NCI-H226 (cell line): ENCODE measurements at places on chromosomes 5 and 9.

- DNase-seq: no peak
Observed at GRCh38 chr5:92907938-92908606, 672.9 kb downstream of the NR2F1-AS1 start.

DNA sequence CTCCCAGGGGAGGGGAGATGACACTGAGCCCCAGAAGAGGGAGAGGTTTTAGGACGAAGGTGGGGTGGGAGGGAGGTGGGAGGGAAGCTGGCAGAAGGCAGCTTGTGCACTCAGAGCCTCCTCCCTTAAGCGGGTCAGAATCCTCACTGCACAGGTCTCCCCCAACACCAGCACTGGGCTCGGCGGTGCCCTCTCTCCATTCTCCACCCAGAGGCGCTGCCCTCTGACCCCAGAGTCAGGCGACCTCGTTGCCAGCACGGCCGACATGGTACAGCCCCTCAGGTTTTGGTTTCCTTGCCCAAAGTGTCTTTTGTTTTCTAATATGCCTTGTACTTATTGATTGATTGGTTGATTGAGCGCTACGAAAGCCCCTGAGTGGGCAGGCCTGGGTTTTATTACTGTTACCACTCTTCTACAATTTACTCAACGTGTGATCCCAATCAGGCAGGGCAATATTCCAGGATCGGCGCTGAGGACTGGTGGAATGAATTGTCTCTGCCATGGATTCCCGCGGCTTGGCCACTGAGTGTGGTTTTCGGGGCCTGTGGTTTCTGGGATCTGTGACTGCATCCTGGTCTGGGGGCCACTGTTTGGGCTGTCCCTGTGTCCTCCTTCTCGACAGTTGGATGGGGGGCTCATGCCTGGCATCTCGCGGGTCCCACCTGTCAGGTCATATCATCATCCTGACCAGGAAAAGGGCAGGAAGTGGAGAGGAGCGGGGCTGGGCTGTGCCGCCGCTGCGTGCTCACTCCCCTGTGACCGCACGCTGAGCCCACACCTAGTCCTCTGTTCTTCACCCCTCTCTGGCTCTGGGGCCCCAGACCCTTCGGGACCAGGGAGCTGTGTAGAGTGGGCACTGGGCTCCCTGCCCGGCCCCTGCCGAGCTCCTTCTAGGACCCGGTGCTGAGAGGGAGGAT lies 9.6 kb upstream of the FCN2 start:
- no peak for DNase-seq

- no peak for DNase-seq
Observed at GRCh38 chr5:118069452-118069851, 918.9 kb downstream of the DTWD2 start.

DNA sequence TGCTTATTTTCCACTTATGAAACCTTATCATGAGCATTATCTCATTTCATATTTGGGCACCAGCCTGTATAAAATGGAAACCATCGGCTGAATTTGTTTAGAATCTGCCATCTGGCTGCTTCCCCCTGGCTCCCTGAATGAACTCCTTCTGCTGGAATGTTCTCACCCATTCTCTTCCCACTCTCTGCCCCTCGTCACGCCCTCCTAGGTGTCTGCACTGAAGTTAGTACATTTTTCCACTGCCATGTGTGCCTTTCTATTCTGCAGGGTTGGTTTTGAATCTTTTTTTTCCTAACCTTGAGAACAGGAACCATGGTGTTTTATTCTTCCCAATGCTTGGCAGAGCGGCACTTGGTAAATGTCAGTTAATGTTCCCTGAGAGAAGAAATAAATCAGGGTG lies 359.7 kb downstream of the MLLT3 start:
- no peak for DNase-seq
